Activated naive CD4-positive, alpha-beta T cell treated with anti-CD3 and anti-CD28 coated beads, Interleukin-2, amount 10 ng/mL, durations not matched to agents 5 hours and 36 hours (primary cell): ENCODE measurements at places on chromosomes 4 and X. TPM values are rescaled to one million over a fixed set of nuclear protein-coding genes. Genes with fewer than 3 reads are reported as not detected.

NONO gene
- total RNA-seq, result 412 TPM

PLAC1 gene
- not detected for total RNA-seq

SCML2 gene
- total RNA-seq, result 1.7 TPM

ATP8A1 gene
- total RNA-seq, result 31.4 TPM
